ENCODE measurements at places on chromosomes 7 and 10. TPM values are rescaled to one million over a fixed set of nuclear protein-coding genes. Genes with fewer than 3 reads are reported as not detected.
A peak's percentile ranks its signal among the peaks of the same experiment; 100 is the strongest.

AMPH gene
- 0.16 TPM for total RNA-seq

GRCh38 chr10:74096777-74097176 lies 53.9 kb downstream of the AP3M1 start:
- no peak for ATAC-seq

- ATAC-seq = no peak
Measured at GRCh38 chr10:69278446-69278963, at the start of gene HK1. HK1 (plus strand) TSS chr10:69278496.

GRCh38 chr7:158094046-158094445 lies 493.6 kb downstream of the PTPRN2 start:
- no peak for ATAC-seq

TRIL gene
- total RNA-seq = 2.9 TPM

DNA sequence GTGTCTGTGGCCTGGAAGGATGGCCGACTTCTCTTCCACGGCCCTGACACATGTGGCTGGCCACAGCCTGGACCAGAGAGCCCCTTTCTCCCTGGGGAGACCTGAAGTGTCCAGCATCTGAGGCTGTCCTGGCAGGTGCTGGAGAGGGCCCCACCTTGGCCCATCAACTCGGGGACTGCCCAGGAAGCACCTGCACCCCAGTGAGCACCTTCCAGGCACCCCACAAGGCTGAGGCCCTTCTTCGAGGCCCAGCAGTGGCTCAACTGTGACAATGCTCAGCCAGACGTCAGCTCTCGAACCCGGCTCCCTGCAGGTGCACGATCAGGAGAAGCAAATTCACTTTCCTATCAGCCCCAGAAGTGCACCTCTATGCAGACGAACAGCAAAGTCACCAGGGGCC lies 24.3 kb downstream of the RGS10 start:
- peak; percentile 5 for ATAC-seq
